IgD-negative memory B cell (primary cell): ENCODE measurements at places on chromosomes 3 and 15. TPM values are rescaled to one million over a fixed set of nuclear protein-coding genes. Genes with fewer than 3 reads are reported as not detected.

Gene HIGD2B
- polyA plus RNA-seq: not detected

Gene DAZL
- not detected for polyA plus RNA-seq

Gene IL16
- polyA plus RNA-seq: 301 TPM

Gene CFAP91
- not detected for polyA plus RNA-seq

Gene INTS14
- 24.3 TPM for polyA plus RNA-seq

Gene PEAK1
- 5.8 TPM for polyA plus RNA-seq

Gene THSD4
- not detected for polyA plus RNA-seq

Gene GABRB3
- not detected for polyA plus RNA-seq

Gene PARL
- polyA plus RNA-seq: 95.3 TPM

Gene GNB5
- polyA plus RNA-seq: 83.2 TPM

Gene CCDC39
- not detected for polyA plus RNA-seq

Gene ST8SIA2
- polyA plus RNA-seq: not detected

Gene RBM5
- polyA plus RNA-seq: 47.4 TPM

Gene DPP8
- 46.5 TPM for polyA plus RNA-seq

Gene SCG5
- not detected for polyA plus RNA-seq

Gene SLC12A8
- not detected for polyA plus RNA-seq

Gene TMEM212
- not detected for polyA plus RNA-seq

Gene RAB6B
- 0.36 TPM for polyA plus RNA-seq

Gene LMAN1L
- not detected for polyA plus RNA-seq

Gene MAP1A
- polyA plus RNA-seq: not detected

Gene SLC2A2
- not detected for polyA plus RNA-seq

Gene PLCB2
- polyA plus RNA-seq: 20.8 TPM

Gene ITIH3
- polyA plus RNA-seq: not detected

Gene ANKUB1
- polyA plus RNA-seq: not detected

Gene PRICKLE2
- polyA plus RNA-seq: 0.73 TPM

Gene TGM5
- polyA plus RNA-seq: not detected

Gene SLC28A1
- polyA plus RNA-seq: not detected

Gene INKA1
- polyA plus RNA-seq: 35.5 TPM

Gene CSPG4
- not detected for polyA plus RNA-seq

Gene HHLA2
- polyA plus RNA-seq: not detected

Gene FGF7
- not detected for polyA plus RNA-seq

Gene NAALADL2
- polyA plus RNA-seq: not detected

Gene GJD2
- polyA plus RNA-seq: not detected

Gene PPP1R14D
- 0.56 TPM for polyA plus RNA-seq

Gene KIF7
- not detected for polyA plus RNA-seq

Gene CACNA1D
- not detected for polyA plus RNA-seq

Gene EIF2A
- polyA plus RNA-seq: 34.1 TPM

Gene ERICH6
- polyA plus RNA-seq: 0.41 TPM

Gene CYP1A2
- not detected for polyA plus RNA-seq
